ENCODE measurements at places on chromosomes 2 and 18. TPM values are rescaled to one million over a fixed set of nuclear protein-coding genes. Genes with fewer than 3 reads are reported as not detected.

DNA sequence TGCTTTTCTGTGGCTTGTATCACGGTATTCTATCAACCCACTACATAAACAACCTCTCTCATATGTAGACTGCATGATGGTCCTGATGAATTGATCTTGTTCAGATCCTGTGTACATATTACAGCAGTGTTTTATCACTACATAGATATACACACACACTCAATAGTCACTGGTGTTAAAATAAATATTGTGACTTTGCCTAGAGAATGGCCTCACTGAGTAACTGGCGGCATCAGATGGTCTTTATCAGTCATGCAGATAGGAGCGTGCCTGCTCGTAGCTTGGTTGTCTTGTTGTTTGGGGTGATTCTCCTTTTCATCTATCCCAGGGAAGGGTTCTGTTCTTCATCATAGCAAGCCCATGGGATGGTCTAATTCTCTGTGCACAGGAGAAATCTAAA is 18.4 kb upstream of the CTAGE1 start:
- no peak for DNase-seq

DNA sequence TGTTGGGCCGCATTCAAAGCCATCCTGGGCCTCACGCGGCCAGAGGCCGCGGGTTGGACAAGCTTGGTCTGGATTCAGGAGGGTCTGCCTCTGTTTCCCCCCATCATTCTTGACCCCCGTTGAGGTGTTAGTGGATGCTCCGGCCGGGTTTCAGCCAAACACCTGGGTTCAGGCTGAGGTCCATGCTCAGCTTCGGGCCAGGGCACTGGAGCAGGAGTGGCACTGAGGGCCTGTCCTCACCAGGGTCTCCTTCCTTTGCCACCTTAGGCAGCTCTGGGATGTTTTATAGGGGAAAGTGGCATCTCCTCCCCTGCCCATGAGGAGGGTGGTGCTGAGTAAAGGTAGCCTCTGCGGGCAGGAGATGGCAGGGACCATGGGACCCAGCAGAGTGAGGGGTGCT is 76.9 kb upstream of the SMAD2 start:
- no peak for DNase-seq

- DNase-seq, result peak; percentile 29
These were observed 37.0 kb downstream of the TPRKB start for GRCh38 chr2:73700131-73700611.

GRCh38 chr2:223319601-223320000 is 267.6 kb downstream of the KCNE4 start:
- DNase-seq, result no peak

CCDC141 gene
- total RNA-seq, result 6.0 TPM

IL36RN gene
- 10.9 TPM for total RNA-seq

All from skin of body (tissue), 3 donors.